Activated CD8-positive, alpha-beta memory T cell treated with anti-CD3 and anti-CD28 coated beads for 24 hours (primary cell): ENCODE measurements at places on chromosomes 1 and 21.

DNA sequence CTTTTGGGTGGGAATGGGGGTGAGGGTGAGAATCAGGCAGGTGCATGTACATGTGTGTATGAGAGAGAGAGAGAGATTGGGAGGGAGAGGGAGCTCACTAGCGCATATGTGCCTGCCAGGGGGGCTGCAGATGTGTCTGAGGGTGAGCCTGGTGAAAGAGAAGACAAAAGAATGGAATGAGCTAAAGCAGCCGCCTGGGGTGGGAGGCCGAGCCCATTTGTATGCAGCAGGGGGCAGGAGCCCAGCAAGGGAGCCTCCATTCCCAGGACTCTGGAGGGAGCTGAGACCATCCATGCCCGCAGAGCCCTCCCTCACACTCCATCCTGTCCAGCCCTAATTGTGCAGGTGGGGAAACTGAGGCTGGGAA lies 95.0 kb downstream of the EPHB2 start:
- DNase-seq: no peak

DNA sequence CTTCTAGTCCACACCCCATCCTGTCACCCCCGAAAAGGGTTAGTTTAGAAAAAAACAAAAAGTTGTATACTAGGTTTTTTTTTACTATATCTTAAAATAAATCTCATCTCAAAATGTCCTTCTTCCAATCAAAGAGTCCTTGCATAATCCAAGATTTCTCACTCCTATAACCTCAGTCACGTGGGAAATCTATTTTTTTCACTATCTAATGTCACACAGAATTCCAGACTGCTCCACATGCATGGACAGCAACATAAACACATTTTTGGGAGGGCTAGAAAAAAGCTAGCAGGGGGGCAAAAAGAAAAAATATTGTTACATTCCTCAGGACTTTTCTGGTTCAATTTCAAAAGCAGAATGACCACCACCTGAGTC lies 39.3 kb downstream of the TGFBR3 start:
- DNase-seq: no peak

DNA sequence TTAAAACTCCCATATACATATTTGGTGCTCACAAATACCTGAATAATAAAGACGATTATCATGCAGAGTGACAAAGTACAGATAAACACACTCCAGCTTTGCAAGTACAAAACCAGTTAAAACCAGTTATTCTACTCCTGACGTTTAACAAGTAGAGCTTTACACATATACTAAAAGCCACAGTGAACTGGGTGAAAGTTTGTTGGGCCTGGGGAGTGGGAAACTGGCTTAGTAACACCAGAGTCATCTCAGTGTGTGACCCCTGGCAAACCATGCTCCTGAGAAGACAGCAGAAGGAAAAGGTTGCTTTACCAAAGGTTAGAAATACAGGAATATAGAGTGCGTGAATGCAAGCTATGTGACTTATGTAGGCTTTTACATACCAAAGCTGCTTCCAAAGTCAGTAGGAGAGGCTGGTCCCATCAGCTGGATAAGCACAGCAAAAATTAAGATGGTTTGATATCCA lies 148.1 kb downstream of the NRIP1 start:
- DNase-seq: no peak

GRCh38 chr1:168330285-168330684 lies 49.6 kb downstream of the TBX19 start:
- no peak for DNase-seq

GRCh38 chr21:33018707-33019465 lies 6.8 kb upstream of the OLIG2 start:
- no peak for DNase-seq

DNA sequence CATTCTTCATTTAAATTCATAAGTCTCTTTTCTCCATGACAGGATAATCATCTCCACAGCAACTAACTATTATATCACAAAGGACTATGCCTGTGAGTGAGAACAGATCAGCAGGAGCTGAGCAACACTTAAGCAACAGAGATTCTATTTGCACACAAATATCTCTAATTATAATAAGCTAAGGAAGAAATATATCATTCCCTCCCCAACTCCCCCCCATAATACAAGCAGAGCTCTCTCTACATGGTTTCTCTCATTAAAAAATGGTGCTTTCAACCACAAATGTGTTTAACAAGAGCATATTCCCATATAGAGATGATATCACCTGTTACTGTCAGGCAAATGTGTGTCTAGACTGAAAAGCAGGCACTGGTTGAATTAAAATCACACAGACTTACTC lies 34.5 kb upstream of the NIBAN1 start:
- no peak for DNase-seq

DNA sequence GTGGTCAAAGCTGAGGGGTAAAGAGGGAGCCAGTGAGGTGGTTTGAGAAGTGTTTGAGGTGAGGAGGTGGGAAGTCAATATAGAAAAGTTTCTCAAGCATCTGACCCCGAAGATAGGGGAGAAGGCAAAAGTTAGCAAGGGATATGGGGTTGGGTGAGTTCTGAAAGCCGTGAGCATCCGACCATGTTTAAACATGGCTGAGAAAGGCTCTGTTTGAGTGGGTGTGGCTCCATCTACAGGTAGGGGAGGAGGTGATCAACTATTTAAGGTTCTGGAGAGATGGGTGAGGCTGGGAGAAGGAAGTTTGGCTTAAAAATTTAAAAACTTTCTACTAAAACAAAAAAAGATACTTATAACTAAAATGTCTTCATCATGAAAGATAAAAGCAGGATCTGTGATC lies 273.8 kb downstream of the KCNJ6 start:
- DNase-seq: no peak

DNA sequence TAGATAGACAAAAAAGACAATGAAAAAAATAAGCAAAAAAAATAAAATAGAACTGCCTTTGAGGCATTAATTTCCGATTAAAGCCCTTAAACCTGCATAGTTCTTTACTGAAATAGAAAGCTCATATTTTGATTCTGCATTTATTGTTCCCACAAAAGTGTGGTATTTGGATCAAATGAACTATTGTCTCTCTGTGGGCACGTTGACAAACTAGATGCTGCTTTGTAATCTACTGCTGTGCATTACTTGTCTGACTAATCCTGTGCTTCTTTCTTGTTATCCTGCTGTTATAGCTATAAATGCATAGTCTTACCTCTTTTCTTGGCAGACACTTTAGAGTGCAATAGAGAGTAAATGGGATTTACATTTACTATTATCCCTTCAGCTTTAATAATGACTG lies 31.4 kb upstream of the SLC35D1 start:
- DNase-seq: no peak

- no peak for DNase-seq
Observed at GRCh38 chr1:238119060-238119459, 228.3 kb upstream of the ZP4 start.

GRCh38 chr1:90726425-90726985 lies 9.4 kb upstream of the BARHL2 start:
- no peak for DNase-seq

GRCh38 chr1:174352883-174353608 lies 94.7 kb upstream of the GPR52 start:
- no peak for DNase-seq

DNA sequence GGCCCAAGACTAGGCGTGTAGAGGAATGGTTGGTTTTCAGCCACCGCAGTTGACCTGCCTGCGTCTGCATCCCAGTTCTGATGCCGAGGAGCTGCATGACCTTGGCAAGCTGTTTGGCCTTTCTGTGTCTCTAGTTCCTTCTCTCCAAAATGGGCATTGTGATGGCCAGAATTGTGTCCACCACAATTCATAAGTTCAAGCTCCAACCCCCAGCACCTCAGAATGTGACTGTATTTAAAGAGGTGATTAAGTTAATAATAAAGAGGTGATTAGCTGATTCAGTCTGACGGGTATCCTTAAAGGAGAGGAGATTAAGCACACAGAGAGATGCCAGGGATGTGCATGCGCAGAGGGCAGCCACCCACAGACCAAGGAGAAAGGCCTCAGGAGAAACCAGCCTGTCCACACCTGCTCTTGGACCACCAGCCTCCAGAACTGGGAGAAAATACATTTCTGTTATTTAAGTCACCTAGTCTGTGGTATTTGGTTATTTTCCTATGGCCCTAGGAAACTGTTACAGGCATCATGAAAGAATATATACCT lies 28.5 kb downstream of the MAB21L3 start:
- DNase-seq: no peak

DNA sequence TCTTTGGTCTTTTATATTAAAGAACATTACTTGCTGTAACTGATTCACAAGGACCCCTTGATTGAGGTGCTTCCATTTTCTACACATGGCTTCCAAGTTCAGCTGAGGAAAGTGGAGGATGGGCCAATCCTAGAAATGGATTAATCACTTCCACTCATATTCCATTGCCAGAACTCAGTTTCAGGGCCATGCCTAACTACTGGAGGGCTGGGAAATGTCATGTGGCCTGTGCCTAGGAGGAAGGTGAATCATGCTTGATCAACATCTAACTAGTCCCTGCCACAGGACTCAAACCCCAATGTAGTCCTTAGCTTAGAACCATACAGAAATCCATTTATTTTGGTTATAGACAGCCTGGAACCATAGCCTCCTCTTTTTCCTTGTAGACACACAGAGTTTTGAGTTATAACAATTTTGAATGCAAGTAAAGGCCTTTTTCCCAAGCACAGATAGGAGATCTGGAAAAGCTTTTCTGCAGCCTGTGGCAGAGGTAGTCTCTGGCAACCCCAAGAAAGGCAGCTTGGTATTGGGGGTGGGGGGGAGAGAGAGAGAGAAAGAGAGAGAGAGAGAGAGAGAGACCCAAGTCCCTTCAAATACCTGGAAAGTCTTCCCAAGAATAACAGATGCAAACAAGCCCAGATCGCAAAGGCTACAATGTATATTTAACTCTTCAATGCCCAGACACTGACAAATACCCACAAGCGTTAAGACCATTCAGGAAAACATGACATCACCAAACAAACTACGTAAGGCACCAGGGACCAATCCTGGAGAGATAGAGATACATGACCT lies 12.5 kb downstream of the MAST2 start:
- no peak for DNase-seq

DNA sequence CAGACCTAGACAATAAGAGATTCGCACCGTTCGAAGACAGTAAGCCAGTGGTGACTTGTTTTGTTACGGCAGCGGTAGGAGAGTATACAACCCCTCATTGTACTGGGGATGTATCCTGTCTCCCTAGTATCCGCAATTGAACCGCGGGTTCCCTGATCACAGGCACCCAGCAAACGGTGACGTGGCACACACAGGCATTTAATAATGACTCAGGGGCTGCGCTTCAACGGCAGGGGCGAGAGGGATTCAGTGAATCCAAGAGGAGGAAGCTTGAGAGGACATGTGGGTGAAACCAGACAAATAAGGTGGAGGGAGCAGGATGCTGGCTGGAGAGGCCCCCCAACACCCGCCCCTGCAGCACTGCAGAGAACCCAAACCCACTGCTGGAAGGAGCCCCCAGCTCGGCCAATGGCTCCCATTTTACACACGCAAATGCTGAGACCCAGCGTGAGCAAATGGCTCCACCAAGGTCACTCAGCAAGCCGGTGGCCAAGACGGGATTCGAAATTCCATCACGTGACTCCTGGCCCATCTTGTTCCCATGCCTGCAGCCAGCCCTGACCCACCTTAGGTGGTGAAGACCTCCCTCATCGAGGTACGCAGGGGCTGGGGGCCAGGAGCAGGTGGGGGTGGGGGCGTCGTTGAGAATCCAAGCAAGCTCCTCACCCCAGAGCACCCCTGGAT lies 149.9 kb downstream of the SYF2 start:
- DNase-seq: no peak

GRCh38 chr1:91774520-91775203 lies 111.3 kb downstream of the TGFBR3 start:
- no peak for DNase-seq

DNA sequence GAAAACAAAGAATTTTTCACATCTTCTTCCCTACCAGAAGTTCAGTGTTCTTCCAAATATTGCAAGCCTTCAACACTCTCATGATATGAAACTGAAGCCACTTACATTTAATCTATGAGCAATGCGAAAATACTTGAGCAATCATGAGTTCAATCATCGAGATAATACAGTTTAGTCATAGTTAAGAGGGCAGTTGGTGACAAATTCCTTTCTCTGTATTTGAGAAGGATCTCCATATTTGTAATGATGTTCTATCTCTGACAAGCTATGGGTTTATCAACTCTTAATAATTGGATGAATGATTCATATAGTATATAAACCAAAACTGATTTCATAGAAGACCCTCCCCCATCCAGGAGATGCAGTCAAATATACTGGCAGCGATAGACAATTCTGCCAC lies 29.7 kb upstream of the PYHIN1 start:
- no peak for DNase-seq

GRCh38 chr1:108897865-108898720 lies 21.3 kb downstream of the GPSM2 start:
- DNase-seq: no peak

DNA sequence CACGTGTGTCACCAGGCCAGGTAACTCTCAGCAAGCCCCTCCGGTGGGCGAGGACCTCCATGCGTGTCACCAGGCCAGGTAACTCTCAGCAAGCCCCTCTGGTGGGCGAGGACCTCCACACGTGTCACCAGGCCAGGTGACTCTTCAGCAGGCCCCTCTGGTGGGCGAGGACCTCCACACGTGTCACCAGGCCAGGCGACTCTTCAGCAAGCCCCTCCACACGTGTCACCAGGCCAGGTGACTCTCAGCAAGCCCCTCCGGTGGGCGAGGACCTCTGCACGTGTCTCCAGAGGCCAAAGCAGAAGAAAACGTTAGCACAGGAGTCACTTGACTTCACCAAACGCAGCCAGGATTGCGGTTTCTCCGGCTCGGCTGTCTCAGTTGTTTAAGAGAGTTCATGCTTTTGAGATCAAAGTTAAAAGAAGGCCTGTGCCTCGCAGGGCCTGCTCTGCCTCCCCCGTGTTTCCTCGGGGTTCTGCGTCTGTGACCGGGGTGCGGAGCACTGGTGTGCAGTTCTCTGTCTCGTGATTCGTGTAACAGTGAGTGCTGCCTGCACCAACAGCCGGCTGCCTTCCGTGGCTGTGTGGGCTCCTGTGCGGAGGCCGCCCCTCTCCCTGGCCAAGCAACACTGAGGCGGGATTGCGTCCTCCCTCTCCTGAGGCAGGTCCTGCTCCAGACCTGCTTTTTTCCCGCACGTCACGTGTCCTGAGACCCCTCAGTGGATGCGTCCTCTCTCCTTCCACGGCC lies 56.6 kb downstream of the PRKCZ start:
- DNase-seq: no peak

DNA sequence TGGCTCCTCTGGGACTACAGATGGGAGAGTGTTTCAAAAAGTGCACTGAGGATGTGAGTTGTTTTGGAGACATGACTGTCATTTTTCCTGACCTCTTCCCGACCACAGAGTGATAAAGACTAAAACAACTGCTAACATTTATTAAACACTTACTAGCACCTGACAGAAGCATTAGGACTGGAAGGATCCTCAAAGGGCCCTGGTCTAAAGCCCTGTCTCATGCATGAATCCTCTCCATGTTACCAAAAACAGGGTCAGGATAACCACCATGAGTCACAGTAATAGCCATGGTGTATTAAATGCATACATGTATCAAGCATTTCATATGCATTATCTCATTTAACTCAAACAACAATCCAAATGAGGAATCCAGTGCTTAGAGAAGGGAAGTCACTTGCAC lies 11.5 kb downstream of the CYB5RL start:
- DNase-seq: no peak

- peak; percentile 70 for DNase-seq
Observed at GRCh38 chr1:244049162-244050013, 1.7 kb upstream of the ZBTB18 start.
